AG04450 (cell line): ENCODE measurements at places on chromosomes 13 and 19. TPM values are rescaled to one million over a fixed set of nuclear protein-coding genes. Genes with fewer than 3 reads are reported as not detected.

The ZNF98 gene
- not detected in 2 replicates for polyA plus RNA-seq

The SYNE4 gene
- 0.07 and 0.14 TPM in 2 replicates for polyA plus RNA-seq

DNA sequence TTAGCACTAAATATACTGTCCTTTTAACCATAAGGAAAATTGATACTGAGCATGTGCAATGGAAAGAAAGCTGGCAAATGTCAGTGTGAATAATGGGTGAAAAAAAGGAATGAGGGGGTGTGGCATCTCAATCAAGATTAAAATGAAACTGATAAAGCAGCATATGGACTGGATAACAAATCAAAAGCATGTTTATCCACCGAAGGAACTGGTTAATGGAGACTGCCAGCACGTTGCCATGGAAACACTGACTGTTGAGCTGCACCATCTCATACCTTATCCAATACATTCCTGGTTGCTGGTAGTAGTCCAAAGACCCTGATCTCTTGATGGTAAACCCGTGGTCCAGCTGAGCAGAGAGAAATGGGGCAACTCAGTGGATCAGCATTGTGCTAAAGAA lies 311.4 kb upstream of the MAB21L1 start:
- DNase-seq: no peak

GRCh38 chr13:42981317-42981716 lies 10.7 kb downstream of the EPSTI1 start:
- no peak for DNase-seq

- no peak for DNase-seq
These were observed 249.2 kb downstream of the ZNF536 start for GRCh38 chr19:30621326-30621920.

GRCh38 chr19:8174706-8175105 lies 25.3 kb upstream of the FBN3 start:
- no peak for DNase-seq

GRCh38 chr19:31270897-31271296 lies 78.3 kb downstream of the TSHZ3 start:
- peak; percentile 7 for DNase-seq

GRCh38 chr13:76762721-76763120 lies 123.5 kb downstream of the KCTD12 start:
- DNase-seq: no peak

DNA sequence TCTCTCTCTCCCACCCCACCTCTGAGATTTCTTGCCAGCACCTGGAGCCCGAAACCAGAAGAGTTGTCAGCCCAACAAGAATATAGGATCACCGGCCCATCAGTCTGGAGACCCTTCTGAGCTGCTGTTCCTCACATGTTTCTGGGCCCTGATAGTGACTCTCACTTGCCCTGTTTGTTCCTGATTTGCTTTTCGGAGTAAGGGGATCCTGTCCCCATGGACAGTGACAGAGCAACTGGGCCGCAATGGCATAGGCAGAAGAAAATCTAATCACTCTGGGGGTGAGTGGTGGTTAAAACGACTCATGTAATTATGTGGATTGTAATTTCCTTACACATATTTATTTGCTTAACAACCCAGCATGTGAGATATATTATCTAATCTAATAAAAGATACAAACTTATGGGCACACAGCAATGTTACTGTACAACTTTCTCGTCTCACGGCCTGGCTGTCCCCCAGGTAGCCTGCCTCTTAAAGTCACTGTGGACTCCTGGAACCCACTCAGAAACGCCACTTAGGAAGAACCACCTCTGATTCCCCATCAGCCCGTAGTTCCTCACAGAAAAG lies 663 bp upstream of the SMAD9 start:
- no peak for DNase-seq

DNA sequence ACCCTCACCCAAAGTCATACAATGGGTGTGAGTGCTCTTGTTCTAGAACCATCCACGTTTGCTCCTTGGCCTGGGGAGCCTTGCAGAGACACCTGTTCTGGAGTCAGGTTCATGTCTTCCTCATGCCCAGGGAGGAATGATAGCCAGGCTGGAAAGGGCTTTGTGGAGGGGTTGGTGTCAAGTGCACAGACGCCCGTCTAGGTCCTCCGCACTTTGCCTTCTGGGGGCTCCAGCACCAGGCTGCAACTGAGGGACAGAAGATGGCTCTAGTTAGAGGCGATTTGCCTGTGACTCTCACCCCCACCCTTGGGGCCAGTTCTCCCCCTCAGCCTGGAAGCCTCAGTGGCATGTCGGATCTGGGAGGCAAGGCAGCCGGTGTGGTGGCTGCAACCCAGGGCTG lies 47.2 kb upstream of the ZNF536 start:
- DNase-seq: no peak

DNA sequence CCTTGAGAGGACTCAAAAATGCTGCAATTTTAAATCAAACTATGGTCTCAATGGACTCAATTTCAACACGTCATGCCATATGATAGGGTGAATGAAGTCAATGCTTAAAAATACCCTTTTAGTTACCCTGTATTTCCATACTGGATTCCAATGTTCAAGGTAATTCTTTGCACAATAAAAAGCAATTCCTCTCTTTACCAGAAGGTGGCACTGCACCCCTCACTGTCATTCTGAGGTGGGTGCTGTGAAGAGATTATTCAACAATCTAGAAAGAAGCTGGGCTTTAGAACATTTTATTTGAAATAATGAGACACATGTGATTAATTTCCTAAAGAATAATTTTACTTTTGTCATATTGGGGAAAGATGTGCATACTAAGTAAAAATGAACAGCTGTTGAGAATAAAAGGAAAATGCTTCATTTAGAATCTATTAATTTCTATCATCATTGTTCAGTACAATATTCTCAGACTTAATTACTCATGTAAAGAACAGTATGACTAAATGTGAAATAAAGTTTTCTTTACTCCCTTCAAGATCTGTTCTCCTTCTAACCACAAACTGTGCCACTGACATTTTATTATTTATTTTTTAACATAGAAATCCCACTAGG lies 789.1 kb downstream of the GPC5 start:
- DNase-seq: no peak

GRCh38 chr19:35461060-35461459 lies 13.0 kb downstream of the FFAR2 start:
- DNase-seq: no peak

- DNase-seq: no peak
These were observed 15.9 kb upstream of the OLFM4 start for GRCh38 chr13:53012707-53013106.

DNA sequence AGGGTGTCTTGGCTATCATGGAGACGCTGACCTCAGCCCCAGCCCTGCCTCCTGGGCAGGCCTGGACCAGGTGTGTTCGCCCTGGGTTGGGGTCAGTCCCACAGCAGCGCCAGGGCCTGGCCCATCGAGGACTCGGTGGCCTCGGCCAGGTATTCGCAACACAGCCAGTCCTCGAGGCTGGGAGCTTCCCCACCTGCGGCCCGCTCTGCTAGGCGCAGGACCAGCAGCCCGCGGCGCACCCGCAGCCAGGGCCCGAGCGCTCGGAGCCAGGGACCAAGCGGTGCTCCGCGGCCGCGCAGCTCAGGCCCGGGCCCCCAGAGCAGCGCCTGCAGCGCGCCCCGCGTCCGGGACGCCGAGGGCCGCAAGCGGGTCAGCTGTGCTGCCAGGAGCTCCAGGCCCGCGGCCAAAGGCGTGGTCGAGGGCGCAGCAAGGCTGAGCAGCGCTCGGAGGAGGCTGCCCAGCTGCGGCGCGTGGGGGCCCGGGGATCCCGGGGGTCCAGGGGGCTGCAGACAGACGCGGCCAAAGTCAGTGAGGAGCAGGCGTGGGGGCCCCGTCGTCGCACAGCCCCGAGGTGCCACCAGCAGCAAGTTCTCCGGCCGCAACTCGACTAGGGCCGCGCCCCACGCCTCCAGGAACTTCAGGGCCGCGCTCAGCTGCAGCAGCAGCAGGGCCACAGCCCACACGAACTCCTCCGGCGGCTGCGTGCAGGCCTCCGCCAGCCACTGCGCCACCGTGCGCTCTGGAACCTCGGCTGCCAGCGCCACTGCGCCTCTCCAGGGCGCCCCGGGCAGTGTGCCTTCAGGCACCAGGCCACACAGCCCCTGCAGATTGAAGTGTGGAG lies 6.2 kb downstream of the PEAK3 start:
- DNase-seq: no peak

GRCh38 chr13:78298657-78299056 lies 304.7 kb downstream of the POU4F1 start:
- no peak for DNase-seq

GRCh38 chr13:52001120-52001731 lies 10.0 kb downstream of the ATP7B start:
- DNase-seq: peak; percentile 11
